ENCODE measurements at places on chromosomes 2 and 18.
A peak's percentile ranks its signal among the peaks of the same experiment; 100 is the strongest.

DNA sequence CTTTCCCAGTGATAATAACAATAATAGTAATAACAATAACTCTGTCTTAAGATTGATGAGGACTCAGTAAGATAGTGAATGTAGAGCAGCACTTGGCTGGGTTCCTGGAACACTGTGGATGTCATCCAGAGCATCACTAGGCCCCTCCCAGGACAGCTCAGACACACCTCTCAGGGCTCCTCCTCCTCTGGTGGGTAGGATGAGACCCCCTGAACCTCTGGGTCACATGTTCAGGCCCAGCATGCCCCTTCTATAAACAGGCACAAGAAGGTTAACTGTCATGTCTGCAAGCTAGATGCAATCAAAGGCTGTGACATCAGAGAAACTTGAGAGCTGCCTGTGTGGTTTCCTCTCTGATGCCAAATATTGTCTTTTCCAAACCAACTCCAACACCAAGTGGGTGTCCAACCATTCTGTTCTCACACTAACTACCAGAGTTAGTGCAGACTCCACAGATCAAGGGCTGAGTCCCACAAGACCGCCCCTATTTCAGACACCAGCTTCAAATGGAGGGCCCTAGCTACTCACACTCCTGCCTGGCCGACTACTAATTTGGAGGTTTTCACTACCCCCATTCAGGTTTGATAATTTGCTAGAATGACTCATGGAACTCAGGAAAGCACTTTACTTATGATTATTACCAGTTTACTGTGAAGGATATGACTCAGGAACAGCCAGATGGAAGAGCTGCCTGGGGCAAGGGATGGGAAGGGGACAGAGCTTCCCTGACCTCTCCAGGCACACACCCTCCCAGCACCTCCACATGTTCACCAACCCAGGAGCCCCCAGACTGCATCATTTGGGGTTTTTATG, 46.4 kb upstream of the BZW1 start:
- DNase-seq = peak; percentile 87

- no peak for DNase-seq
These were observed 95.7 kb downstream of the MEIS1 start for GRCh38 chr2:66530651-66531050.

DNA sequence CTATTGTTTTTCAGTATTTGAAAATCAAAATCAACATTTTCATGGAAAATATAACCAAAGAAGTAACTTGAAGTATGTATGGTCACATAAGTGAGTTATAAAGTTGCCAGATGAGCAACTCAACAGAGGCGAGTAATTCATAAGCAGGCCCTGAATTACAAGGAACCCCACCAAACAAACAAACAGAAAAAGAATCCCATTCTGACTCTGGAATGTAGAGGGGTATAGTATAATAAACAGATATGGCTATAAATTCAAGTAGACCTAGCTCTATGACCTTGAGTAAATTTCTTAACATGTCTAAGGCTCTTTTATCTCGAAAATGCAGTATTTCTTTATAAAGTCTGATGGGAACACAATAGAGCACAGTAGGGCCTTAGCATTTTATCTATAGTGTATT, 4.7 kb upstream of the CDH2 start:
- DNase-seq = no peak

GRCh38 chr18:62716619-62717168, 1.4 kb downstream of the PHLPP1 start:
- DNase-seq = peak; percentile 8

GRCh38 chr2:143217512-143218115, 88.4 kb downstream of the ARHGAP15 start:
- DNase-seq = no peak

DNA sequence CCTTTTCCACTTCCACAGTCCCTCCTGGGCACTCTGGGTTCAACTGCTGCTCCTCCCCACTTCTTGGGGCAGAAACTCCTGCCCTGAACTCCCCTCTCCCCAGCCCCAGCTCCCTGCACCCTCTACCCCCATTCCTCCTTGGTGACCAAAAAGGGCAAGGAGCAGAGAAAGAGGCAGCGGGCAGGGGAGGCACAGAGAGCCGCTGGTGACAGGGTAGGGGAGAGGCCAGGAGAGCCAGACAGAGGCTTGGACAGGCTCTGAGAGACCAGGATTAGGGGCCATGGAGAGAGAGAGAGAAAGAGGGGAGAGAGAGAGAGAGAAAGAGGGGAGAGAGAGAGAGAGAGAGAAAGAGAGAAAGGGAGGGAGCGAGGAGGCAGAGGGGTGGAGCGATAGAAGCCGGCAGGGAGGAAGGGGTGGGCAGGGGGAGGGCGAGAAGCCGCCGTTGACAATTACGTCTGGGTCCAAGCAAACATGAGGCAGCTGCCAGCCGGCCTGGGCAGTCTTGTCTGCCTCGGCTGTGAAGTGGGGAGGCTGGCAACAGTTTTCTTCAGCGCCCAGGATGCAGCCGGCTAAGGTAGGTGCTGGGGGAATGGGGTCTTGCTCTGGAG, at the start of gene KCNIP3:
TSS of gene KCNIP3 (plus strand) at position 468 of the 608 bp plus-strand sequence. CDS start at position 560, 92 bp downstream.
- no peak for DNase-seq

GRCh38 chr2:178234648-178235047, 40.3 kb downstream of the OSBPL6 start:
- peak; percentile 67 for DNase-seq

DNA sequence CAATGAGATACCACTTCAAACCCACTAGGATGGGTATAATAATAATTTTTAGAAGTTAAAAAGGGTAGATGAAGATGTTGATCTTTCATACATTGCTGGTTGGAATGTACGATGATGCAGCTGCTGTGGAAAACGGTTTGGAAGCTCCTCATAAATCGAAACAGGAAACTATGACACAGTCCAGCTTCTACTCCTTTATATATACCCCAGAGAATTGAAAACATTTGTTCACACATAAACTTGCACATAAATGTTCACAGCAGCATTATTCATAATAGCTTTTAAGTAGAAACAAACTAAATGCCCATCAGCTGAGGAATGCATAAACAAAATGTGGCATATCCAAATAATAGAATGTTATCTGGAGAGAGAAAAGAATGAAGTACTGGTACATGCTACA, 95.0 kb downstream of the STRADB start:
- peak; percentile 62 for DNase-seq

GRCh38 chr18:80132180-80132812, 23.2 kb downstream of the ADNP2 start:
- no peak for DNase-seq

GRCh38 chr2:159808032-159808425, 10.0 kb upstream of the CD302 start:
- no peak for DNase-seq

DNA sequence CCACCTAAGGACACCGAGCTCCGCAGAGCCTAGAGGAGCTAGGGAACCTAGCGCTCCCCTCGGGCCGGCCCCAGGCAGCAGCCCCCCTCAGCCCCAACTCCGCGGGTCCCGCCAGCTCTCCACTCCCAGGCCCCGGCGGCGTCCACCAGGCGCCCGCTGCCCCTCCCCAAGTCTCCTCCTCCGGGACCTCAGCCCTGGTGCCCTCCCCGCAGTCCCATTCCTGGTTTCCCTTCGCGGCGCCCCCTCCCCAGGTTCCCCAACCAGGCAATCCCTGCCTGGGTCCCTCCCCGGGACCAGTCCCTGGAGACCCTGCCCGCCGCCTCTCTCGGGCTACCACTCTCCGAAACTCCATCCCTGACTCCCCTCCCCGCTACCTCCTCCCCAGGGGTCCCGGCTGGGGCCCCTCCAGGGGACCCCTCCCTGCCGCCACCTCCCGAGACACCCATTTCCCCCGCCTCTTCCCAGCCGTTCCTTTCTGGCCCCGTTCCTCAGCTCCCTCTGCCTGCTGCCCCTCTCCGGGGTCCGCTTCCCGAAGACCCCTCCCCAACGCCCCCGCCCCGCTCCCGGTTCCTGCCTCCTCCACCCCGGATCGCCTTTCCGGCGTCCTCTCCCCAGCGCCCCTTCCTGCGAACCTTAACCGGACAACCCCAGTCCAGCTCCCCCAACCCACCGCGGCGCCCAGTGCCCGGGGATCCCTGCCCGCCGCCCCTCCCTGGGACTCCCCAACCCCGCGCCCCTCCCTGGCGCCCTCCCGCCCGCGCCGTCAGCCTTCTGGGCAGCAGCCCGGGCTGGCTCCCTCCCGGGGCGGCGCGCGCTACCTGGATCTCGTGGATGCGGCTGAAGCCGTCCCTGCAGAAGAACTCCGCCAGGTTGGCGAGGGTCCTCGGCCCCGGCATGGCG, 678 bp downstream of the CYP27C1 start:
- DNase-seq = no peak

- no peak for DNase-seq
These were observed 207.5 kb upstream of the FBXO11 start for GRCh38 chr2:48113767-48114166.

DNA sequence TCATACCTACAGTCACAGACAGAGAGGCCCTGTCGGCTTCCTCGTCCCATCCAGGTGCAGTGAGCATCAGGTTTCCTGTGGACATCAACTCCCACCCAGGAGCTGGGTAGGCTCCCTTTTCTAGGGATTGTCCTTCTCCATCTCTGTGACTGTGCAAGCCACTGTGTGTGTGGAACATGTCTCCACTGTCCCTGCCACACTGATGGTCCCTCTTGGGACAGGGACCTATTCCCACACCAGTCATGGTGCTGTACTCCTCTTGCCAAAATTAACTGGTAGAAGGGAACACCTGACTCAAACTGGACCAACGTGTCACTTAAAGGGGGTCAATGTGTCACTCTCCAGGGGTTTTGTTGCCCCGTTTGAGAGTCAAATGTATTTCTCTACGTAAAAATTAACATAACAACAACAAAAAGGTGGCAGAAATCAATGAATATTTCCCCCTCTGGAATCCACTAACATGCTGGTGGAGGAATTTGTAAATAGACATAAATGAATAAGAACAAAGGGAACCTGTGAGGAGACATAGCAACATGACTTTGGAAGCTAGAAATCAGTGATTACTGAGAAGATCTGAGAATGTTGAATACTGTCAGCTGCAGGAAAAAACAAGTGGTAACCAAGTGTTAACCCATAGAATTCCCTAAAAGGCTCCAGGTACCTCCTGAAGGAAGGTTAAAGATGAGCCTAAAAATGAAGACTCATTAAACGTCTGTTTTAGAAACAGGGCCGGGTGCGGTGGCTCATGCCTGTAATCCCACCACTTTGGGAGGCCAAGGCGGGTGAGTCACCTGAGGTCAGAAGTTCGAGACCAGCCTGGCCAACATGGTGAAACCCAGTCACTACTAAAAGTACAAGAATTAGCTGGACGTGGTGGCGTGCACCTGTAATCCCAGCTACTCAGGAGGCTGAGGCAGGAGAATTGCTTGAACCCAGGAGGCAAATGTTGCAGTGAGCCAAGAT, 40.4 kb downstream of the SH2D6 start:
- DNase-seq = no peak

GRCh38 chr2:66968946-66969345, 428.2 kb upstream of the ETAA1 start:
- no peak for DNase-seq

DNA sequence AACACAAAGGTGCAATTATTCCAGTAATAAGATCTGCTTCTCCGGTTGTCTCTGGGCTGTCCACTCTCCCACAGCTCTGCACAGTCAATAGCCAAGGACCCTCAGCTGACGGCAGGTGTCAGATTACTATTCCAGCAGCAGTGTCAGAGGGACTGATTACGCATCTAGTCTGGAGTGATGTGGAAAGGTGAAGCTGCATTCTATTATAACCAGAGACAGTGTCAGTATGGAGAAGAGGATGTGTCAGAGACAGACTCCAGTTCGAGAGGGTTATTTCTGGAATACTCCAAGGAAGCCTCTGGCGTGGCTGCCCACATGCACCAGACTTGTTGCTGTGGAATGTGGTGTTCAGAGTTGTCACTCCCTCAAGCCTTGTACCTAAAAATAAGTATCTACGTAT, 163.6 kb upstream of the TMEM200C start:
- peak; percentile 37 for DNase-seq

DNA sequence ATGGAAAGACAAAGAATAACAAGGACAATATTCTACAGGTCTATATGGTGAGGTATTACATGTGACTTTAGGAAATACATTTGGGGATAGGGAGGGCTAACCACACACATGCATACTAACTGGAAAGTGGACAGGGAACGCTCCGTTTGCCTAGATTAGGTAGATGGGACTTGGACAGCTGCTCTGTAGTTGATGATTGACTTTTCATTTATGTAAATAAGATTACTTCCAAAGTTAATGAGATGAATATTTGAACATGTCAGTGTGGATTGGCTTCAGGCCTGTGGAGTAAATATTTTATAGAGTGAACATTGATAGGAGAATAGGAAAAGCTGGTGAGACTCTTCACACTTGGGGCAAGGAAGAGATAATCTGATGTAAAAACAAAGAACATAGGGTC, 142.0 kb downstream of the NCK2 start:
- DNase-seq = no peak

DNA sequence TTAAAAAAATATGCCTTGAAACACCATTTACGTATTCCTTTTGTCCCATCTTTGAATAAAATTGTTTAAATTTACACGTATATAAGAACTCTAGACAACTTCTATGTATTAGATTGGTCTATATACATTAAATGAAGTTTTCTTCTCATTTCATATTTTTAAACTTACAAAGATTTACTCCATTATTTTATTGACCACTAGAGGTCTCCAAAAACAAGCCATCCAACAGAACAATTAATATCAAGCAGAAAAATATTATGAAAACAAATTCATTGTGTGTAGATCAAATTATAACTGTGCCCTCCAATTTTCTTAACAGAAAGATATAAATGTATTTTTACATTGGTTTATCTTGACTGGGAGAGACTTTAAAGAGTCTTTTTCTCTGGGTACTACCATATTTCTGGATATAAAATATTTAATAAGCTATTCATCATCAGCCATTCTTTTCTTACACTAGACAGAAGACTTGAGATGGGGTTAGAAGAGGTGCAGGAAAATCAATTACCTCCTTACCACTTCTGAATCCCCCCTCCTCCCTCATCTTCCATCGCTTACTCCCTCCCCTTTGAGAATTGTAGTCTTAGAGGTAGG, 66.5 kb downstream of the DPP4 start:
- no peak for DNase-seq

DNA sequence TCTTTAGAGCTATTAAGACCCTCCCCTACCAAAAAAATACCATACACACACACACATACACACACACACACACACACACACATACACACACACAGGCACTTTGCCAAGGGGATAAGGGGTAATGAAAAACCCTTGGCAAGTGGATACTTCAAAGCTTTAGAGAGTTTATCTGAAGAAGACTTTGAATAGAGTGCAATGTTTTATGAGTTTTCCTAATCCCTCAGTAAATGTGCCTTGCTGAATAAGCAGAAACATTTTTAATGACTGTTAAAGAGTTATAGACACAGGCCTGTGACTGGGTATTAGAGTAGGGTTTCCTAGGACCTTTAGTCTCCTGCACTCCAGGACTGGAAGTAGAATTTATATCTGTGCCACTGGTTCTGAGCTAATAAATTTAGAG, 75.5 kb upstream of the CTAGE1 start:
- no peak for DNase-seq

DNA sequence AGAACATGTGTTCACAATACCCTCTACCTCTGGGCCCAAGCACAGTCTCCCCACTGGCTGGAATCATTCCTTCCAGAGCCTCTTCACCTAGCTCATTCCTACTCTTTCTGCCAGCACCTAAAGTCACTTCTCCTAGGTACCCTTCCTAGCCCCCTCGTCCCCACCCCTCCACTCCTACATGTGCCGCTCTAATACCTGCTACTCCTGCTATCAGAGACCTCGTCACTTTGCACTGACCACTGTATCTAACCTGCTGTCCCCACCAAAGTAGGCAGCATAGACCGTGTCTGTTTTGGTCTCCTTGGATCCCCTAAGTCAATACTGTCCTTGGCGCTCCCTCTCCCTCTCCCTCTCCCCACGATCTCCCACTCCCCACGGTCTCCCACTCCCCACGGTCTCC, 53.2 kb upstream of the PKDCC start:
- DNase-seq = no peak

All from AG10803 (cell line).